Hypothalamus (tissue), 51 donors: ENCODE measurements at places on chromosomes 13 and 19.
A peak's percentile ranks its signal among the peaks of the same experiment; 100 is the strongest.

- DNase-seq = no peak
These were observed 32.2 kb downstream of the MRPL57 start for GRCh38 chr13:21208652-21209154.

DNA sequence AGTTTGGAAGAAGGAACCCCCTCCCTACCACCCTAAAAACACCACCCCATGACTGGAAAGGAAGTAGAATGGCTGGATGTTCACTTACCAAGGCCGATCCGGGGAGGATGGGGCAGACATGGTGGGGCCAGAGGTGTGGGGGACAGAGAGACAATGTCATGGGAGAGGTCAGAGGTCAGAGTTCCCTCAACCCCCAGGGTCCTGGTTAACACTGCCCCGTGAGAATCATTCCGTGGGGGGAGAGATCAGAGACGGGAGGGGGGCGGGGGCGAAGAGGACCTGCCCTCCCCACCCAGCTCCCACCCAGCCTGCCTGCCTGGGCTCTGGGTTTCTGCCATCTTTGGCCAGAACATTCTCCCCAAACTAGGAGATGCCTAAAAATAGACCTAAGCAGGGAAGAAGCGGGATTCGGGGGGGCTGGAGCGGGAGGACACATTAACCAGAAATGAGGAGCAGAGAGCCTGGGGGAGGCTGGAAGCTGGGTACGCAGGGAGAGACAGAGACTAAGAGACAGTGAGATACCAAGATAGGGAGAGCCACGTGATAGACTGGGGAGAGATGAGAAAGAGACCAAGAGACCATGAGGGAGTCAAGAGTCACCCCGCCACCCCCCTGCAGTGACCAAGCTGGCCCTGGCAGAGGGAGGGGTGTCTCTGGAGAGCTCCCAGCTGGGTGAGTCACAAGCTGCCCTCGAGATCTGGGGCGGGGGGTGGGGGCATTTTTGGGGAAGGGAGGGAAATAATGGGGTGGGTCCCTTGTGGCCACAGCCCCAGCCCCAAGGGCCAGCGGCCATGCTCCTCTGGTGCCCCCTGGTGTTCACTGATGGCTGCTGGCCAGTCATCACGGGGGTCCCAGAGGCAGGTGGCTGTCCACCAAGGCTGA is 6.1 kb upstream of the KANK2 start:
- peak; percentile 48 for DNase-seq

GRCh38 chr19:47465957-47466356 is 5.7 kb downstream of the SLC8A2 start:
- no peak for DNase-seq

- DNase-seq = no peak
These were observed 108.3 kb downstream of the ABCC4 start for GRCh38 chr13:95192998-95193397.

GRCh38 chr13:29605860-29606526 is 10.5 kb upstream of the SLC7A1 start:
- no peak for DNase-seq

- no peak for DNase-seq
These were observed 122.7 kb upstream of the FRY start for GRCh38 chr13:31908696-31909411.

DNA sequence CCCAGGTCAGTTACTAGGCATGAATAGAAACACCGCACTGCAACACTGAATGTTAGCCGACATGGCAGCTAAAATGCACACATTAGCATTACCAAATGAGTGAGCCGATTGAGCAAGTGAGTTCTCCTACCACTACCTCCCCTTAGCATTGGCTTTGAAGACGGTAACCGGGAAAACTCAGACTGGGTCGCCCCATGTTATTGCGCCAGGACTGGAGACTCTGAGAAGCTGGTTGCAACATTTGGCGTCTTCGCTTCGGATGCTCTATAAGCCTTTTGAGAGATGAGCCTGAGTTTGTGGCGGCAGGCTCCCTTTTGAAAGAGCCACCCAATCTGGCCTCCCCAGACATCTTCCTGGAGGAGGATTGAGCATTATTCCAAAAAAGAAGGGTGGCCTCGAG is 68.5 kb upstream of the POMP start:
- DNase-seq = no peak

DNA sequence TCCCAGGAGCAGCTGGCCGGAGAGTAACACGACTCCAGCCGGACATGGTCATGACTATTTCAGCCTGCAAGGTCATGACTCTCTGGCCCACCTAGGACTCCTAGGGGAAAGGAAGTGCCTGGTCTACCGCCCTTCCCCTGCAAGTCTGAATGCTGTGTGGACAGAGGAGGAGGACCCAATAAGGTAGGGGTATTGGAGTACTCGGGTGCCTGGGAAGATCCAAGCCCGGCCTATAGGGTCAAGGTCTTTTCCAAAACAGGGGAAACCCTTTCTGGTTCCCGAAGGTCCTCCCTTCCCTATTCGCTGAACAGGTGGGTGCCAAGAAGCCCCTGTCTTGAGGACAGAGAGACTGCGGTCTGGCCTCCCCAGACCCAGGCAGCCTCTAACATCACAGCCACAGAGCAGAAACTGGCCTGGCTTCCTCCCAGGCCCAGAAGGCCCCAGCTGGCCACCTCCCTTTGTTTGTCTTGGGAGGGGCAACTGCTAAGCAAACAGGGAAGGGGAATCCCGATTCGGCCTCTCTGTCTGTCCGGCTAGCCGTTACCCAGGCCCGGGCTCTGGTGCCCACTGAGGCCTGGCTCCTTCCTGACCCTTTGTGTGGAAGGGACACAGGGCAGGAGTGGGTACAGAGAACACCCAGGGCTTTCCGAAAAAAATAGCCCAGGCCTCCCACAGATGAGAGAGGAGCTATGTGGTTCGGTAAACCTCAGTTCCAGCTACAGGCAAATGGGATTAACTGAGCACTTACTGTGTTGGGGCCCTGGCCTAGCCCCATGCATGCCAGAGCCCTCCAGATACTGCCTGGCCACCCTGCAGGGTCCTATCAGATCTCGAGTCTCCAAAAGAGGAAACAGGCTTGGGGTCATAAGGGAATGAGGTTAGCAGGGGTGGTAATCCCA is 5.2 kb upstream of the GRAMD1A start:
- no peak for DNase-seq

DNA sequence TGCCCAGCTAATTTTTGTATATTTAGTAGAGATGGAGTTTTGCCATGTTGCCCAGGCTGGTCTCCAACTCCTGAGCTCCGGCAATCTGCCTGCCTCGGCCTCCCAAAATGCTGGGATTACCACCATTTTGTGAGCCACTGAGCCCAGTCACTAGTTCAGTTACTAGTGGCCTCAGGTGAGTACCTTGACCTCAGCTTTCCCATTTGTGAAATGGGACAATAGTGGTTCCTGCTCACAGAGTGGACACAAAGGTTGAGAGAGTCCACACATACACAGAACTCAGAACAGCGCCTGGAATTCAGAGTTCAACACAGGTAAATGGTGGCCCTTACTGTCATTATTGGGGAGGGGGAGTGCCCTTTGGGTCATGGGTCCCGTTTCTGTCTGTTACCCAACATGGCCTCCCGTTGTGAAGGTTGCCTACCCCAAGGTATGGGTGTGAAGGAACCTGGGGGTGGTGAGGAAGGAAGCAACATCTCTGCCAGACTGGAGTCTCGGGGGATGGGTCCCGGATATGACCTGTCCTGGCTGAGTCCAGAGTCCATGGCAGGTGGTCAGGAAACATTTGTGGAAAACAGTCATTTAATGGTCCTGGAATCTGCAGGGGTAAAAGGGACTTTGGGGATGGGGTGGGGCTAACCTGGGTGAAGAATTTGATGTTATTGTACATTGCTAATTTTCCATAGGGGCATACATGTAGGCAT is 11.7 kb upstream of the IRGC start:
- no peak for DNase-seq

DNA sequence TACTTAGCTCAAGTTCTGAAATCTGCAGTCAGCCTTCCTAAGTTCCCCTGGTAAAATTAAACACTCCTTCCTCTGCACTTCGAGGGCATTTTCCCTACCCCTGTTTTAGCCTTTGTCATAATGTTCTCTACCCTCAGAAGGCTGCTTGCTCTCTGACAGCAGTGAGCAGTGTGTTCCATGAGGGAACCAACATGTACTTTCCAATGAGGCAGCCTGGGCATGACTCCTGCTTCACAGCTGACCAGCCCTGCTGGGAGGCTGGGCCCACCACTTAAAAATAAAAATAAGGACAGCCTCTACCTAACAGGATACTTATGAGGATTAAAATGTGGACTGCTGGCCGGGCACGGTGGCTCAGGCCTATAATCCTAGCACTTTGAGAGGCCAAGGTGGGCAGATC is 26.4 kb downstream of the RUBCNL start:
- no peak for DNase-seq

DNA sequence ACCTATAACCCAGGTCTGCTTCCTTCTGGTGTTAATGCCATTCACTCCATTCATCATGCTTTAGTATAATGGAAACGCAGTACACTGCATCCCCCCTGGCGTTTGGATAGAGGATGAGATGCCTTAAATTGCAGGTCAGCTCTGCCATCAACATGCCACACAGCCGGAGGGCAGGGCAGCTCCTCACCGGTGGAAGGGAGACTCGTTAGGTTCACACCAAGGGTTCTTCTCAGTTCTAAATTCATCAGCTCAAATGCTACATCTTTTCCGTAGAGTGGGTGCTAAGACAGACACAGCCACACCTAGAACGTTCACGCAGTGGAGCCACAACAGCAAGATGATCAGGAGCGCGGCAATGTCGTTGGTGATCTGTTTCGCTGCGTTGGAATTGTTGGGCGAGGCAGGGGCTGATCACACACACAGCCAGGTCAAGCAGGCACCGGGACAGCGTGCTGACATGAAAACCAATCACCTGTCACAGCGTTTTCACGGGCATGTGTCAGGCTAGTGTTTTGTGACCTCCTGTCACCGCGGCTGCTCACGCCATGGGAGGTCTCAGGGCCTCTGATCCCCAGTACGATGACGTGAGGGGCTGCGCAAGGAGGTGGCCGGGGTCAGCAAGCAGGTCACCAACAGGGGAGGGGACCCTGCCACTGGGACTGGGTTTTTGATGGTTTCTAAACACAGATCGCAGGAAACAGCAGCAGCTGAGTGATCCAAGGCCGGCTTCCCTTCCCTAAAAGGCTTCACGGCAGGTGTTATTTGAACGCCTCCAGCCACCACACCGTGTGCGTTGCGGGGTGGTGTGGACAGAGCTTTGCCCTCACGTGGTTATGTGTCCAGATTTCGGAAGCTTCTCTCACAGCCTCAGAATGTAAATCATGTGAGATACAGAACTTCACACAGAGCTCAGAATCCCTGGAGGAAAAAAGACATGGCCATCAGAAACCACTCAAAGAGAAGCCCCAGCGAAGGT is 94.3 kb upstream of the IRS2 start:
- no peak for DNase-seq

DNA sequence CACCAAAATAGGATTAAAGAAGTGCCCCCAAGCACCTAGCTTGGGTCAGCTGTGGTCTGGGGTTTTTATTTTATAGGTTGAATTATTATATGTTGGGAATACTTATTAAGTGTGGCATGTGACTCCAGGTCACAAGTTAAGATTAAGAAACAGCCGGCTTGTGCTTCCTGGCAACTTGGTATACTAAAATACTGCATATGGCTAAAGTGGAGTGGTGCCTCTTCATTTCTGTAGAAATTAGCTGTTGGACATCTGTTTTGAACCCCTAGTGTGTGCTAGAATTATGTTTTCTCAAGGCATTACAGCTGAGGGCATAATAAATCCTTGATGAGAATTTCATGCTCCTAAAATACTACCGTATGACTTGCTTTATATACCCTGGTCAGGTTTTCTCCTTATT is 286.6 kb downstream of the SHISA2 start:
- no peak for DNase-seq

GRCh38 chr19:56637976-56638555 is 4.9 kb upstream of the SMIM17 start:
- peak; percentile 42 for DNase-seq

DNA sequence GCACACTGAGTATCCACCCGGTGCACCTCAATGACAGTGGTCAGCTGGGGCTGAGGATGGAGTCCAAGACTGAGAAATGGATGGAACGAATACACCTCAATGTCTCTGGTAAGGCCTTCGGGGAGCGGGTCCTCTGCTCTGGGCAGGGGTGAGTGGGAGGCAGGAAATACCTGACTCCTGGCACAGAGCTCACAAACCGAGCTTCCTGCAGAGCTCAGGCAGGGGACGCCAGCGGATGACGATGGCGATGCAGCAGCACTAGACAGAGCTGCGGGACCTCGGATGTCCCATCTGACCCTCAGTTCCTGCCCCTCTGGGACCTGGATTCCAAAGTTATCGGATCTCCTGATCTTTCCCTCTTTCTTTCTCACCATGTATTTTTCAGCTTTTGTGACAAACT is 3.8 kb downstream of the CD22 start:
- no peak for DNase-seq
